ENCODE measurements at places on chromosomes 7 and 10. TPM values are rescaled to one million over a fixed set of nuclear protein-coding genes. Genes with fewer than 3 reads are reported as not detected.

The PLXNA4 gene
- total RNA-seq, result 3.0 TPM

DNA sequence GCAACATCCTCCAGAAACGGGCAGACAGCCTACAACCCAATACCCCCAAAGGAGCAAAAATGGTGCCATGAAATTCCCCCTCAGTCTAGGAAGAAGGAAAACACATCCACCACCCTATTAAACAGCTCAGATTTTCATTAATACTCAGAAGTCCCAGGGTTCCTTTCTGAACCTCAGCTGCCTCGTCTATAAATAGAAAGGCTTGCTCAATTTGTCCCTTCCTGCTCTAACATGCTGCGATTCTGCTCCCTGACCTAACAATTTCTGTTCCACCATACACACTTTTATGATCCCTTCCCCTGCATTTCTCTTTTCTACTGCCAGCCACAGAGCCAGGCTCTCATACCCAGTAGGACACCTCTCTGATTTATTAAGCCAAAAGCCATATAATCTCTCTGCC is 68.1 kb downstream of the MTERF1 start:
- no peak for DNase-seq

DNA sequence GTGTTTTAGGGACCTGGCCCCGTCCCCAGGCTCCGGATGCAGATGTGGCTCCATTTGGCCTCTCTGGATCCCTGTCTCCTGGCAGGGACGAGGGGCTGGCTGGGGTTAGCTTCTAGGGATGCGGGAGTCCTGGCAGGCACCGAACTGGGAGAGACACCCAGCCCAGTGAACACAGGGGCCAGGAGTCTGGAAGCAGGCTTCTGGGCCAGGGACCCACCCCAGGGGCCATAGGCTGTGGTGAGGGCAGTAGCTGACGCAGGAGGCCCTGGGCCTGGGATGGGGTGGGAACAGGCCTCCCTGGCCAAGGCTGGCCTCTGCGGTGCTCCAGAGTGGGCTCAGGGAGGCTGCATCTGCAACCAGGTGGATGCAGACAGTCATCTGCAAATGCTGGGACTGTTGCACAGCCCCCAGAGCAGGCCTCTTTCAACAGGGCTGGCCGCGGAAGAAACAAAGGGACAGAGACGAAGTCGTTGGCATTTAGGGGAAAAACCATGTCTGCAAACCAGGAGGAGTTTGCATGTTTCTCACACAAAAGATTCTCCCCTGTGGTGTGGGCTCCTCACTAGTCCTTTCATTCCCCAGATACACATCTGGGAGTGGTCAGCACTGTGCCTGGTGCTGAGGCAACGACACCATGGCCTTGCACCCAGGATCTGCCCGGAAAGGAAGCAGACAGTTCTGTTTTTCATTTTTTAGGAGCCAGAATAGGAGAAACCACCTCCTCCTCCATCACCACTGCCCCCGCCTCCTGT is 36.4 kb upstream of the ZNF488 start:
- DNase-seq, result no peak

DNA sequence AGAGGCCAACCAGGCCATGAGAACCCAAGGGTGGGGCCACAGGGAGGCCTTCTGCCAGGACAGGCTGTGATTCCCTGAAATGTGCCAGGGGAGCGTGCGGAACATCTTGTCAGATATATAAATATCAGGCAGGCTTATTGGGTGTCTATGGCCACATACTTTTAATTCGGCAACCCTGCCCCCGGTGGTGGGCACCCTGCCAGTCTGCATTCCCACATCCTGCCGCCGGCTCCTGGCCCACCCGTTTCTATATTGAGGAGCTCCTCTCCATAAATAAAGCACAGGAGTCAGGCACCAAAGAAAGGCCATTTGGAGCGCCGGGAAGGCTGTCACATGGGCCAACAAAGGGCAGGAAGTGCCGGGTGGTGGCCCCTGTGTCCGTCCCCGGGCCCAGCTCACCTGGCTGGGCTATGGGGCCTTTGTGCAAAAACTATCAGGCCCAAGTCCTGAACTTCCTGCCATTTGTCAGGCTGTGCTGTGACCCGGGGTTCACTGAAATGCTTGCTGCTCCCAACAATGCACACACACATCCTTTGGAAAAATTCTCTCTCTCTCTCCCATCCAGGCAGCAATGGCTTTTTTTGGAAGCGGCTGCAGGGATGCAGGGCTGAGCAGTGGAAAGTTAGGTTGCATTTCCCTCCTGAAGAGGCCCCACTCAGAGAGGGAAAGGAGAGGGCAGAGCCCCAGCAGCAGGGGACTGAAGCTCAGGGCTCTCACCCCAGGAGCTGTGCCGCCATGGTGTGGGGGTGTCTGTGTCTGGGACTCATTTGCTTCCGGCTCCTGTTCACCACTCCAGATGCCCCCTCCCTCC is 25.0 kb upstream of the PODXL start:
- no peak for DNase-seq

GRCh38 chr10:36736311-36736710 is 389.1 kb upstream of the ANKRD30A start:
- no peak for DNase-seq

The ZNF365 gene
- 7.2 TPM for total RNA-seq

DNA sequence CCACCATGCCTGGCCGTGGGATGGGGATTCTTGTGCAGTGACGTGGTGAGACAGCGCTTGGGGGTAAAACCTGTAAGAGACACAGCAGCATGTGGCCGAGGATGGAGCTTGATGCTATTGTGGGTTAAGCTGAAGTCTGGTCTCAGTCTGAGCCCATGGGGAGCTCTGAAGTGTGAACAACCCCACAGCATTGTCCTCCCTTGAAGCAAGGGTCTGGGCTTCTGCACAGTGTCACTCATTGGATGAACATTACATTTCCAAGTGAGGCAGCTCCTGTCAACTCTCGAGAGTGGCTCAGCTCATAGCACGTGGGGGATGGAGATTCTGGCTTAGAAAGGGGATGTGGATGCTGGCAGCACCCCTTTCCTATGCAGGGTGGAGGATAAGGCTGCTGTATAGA is 32.2 kb upstream of the ZNF438 start:
- DNase-seq, result peak; percentile 28

DNA sequence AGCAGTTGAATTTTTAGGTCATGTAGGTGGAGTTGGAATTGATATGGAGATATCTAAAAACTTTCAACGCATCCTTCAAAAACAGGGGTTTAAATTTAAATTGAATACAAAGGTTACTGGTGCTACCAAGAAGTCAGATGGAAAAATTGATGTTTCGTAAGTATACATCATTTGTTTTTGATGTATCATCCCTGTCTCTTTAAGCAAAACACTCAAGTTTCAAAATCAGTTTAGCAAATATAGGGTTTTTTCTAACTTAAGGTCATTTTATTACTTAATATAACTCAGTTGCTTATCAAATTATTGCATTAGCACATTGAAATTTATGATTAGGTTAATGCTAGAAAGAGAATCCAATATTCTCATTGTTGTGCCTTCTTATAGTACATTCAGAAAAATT is 24.6 kb downstream of the DLD start:
- no peak for DNase-seq

DNA sequence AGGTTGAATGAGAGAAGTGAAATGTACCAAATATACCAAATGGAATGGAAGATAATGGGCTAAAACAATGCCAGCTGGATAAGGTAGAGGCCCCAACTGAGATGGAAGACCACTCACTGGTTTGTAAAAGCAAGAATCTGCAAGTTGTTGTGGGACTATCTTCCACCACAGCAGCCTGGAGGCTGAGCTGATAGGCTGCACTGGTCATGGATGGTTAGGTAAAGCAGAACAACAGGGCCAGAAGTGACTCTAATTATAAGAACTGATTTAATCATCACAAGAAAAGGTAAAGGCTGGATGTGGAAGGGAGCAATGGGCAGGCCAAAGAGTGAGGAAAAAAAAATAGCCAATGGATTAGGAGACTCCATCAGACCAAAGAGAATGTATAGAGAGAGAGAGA is 11.8 kb downstream of the TFEC start:
- DNase-seq, result no peak

DNA sequence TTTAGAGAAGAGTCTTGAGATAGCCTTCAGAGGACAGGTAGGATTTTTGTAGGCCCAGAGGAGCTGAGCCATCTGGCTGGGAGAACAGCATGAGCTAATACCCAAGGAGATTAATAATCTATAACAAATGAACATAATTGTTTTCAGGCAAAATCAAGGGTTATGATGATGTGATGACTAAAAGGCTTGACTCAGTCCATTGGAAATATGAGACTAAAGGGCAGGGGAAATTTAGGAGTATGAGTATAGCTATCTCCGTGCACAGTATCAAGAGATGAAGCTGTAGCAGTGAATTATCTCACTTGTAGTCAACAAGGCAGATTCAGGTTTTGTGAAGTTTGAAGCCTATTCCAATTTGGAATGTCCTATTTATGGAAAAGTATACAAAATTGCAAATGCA is 40.1 kb downstream of the CSTF2T start:
- no peak for DNase-seq

DNA sequence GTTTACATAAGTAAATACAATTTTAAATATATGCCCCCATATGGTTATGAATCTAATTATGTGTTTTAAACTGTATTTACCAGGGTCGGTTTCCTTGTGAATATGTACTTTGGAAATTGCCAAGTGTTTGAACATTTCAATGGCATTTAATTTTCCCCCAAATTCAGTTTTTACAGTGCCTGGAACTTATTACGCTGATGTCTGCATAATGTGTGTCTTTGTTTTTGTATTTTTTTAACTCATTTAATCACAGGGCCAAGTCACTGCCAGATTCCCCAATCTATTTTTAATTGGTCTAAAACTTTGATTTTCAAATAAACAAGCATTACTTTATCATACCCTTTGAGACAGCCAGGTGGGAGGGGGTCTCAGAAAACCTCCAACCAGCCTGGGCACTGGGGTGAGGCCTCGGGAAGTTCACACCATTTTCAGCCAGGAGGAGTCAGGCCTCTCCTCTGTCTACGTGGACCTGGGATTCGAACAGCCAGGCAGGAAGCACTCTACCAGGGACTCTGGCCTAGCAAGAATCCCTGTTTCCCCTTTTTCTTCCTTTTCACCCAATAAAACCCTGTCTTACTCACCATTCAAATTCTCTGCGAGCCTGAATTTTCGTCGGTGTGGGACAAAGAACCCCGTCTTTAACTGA is 151.5 kb upstream of the COL1A2 start:
- no peak for DNase-seq

The UFSP1 gene
- 3.3 TPM for total RNA-seq

The GPR26 gene
- not detected for total RNA-seq

GRCh38 chr10:24668247-24668646 is 55.4 kb downstream of the ARHGAP21 start:
- no peak for DNase-seq

The UBTD1 gene
- 35.2 TPM for total RNA-seq

The GPR15LG gene
- total RNA-seq, result not detected

- peak; percentile 80 for DNase-seq
These were observed 109.2 kb downstream of the ARHGAP12 start for GRCh38 chr10:31819391-31819820.

The CTAGE6 gene
- 4.5 TPM for total RNA-seq

GRCh38 chr7:43530553-43531410 is 52.1 kb upstream of the STK17A start:
- no peak for DNase-seq

GRCh38 chr10:79250259-79250658 is 97.0 kb upstream of the PPIF start:
- DNase-seq, result no peak

- no peak for DNase-seq
These were observed 59.1 kb downstream of the RAMP3 start for GRCh38 chr7:45216622-45217165.

GRCh38 chr7:18896343-18896975 is 221.0 kb downstream of the TWIST1 start:
- no peak for DNase-seq

- no peak for DNase-seq
These were observed 106.7 kb upstream of the LAMB4 start for GRCh38 chr7:108236681-108237415.

GRCh38 chr10:28668363-28669226 is 8.7 kb upstream of the BAMBI start:
- DNase-seq, result peak; percentile 31

DNA sequence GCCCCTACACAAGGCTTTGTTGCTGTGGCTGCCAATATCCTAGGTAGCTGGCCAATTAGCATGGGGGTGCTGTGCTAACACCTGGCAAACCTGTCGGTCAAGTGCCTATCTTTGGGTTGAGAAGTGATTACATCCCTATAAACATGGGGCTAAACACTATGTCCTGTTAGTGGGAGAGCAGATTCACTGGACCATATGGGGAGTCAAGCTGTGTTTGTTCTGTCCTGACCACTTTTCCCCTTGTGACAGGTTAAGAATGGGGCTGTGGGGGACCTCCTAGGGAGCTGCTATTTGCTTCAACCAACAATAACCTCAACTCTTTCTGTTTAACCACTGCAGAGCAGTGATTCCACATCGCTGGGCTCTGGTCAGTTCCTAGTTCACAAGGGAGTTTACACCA is 151.5 kb upstream of the AOAH start:
- DNase-seq, result no peak

The NUB1 gene
- total RNA-seq, result 46.5 TPM

DNA sequence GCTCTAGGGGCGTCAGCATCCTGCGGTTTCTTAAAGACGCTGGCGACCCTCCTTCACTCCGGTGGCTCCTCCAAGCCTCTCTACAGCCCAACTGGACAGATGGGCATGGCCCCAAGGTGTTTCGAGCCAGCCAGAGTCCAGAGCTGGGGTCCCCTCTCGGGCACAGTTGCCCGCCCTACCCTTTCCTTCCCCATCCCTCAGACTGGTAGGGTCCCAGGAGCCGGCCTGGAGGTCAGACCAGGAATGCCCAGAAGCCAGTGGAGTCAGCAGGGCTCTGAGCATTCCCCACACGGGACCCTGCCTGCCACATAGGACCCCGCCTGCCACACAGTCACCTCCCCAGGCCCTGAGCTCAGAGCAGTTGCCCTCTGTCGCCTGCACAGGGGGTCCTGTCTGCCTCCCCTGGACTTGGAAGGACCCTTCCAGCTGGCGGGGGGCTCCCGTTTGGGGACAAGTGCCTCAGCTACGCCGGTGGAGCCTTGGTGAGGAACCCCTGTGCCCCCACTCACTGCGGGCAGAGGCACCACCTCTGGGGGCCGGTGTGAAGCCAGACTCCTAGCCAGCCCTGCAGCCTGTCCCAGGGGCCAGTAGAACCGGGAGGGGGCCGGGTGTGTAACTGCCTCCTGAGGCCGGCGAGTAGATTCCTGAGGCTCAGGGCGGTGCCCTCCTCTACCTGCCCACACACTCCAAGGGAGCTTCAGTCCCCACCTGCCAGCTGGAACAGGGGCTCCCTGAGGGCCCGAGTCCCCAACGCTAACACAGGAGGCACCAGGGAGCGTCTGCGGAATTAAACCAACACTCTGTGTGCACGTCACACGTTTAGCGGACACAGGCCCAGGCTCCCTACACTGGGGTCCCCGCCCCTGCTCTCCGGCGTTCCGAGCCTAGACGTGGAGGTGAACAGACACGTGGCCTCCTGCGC is 19.4 kb upstream of the PDGFA start:
- DNase-seq, result no peak

The BMPR1A gene
- 74.7 TPM for total RNA-seq

DNA sequence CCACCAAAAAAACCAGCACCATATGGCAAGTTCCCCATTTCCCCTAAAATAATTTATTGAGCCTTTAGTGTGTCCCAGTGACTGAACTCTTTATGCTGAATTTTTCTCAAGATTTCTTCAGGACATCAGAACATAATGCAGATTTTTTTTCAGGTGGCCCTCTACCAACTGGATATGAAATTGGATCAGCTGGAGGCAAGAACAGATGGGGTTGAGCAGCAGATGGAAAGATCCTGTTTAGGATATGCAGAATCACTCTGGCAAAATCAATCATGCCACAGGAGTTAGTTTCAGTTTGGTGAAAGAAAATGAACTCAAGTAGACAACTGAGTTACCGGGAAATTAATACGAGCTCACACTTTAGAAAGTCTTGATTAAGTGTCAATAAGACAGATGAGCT is 761.5 kb upstream of the C7orf33 start:
- no peak for DNase-seq

- no peak for DNase-seq
These were observed 29.2 kb upstream of the ADGRA1 start for GRCh38 chr10:133058331-133059092.
